Activated T-cell treated with anti-CD3 and anti-CD28 coated beads, Interleukin-2, amount 50 U/mL, for 48 hours (primary cell): ENCODE measurements at places on chromosomes 2 and 18.

DNA sequence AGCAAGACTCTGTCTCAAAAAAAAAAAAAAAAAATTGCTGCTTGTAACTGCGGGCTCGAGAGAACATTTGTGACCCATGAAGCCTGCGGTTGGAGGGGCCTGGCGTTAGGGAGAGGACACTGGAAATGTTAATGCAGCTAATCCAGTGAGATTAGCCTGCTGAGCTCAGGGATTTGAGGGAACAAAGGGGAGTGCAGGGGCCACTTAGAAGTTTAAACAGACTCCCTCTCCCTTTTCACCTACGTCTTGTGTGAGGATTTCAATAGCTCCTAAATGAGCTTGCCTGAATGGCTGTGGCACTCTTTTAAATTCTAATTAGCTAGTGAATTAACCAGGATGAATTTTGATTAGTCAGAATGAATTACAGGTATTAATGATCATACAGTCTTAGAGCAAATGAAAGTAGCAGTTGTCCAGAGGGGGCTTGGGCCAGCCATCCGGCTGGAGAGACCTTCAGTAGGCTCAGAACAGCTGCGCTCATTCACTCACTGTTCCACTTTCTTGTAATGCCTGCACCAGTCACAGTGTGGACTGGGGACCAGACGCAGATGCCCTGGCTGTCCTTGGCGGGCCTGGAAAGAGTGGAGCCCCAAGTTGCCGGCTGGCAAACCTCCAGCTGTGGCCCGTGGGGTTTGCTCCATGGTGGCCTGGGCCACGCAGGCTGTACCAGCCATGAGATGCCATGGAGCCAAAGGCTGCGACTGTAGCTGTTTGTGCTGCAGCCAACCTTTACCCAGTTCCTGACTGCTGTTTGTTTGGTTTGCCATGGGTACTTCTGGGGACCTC lies 20.8 kb downstream of the LDLRAD4 start:
- no peak for DNase-seq

DNA sequence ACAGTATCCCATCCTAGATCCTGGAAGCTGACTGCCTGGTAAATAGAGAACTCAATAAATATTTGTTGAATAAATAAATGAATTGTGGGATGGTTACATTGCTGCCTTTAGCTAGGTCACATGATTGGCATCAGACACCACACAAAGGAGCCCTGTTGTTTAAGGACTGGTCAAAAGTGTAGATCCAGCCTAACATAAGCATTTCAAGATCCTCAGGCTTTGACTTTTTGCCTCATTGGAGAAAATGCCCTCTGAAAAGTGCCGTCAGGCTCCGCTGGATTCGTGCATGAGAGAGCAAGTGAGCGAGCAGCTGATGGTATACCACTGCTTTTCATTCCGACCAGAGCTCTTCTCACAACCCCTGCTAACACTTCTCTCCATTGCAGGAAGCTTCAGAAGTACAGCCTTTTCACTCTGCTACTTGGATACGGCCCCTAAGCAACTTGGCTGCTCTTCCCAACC lies 1.3 kb upstream of the ZNF24 start:
- no peak for DNase-seq

DNA sequence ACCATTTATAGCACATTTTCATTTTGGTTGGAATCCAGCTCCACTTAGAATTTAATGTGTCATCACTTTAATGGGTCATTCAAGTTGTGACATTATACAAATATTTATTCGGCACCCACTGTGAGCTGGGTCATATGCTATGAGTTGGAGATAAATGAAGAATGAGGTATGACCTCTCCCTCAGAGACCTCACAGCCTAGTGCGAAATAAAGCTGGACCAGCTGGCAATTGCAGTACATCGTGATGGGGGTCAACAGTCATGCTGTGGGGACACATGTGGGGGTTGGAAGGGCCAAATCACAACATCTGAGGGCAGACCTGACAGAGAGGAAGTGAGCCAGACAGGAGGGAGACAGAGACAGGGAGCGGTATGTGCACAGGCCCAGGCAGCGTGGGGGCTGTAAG lies 175.4 kb downstream of the MAIP1 start:
- DNase-seq = no peak

GRCh38 chr2:72263043-72263775 lies 115.5 kb upstream of the CYP26B1 start:
- DNase-seq = no peak

GRCh38 chr2:38293152-38293865 lies 83.8 kb downstream of the ATL2 start:
- no peak for DNase-seq

DNA sequence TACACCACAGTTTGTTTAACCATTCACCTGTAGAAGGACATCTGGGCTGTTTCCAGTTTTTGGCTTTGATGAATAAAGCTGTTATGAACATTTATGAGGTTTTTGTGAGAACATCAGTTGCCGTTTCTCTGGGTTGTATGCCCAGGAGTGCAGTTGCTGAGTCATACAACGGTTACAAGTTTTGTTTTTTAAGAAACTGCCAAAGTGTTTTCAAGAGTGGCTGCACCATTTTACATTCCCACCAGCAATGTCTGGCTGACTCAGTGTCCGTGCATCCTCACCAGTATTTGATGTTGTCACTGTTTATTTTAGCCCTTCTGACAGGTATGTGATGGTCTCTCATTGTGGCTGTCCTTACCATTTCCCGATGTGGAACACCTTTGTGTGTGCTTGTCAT lies 48.0 kb upstream of the GPR17 start:
- DNase-seq = no peak

GRCh38 chr18:22452226-22452668 lies 34.5 kb upstream of the CTAGE1 start:
- DNase-seq = no peak

- DNase-seq = no peak
Observed at GRCh38 chr18:77020561-77020960, 112.0 kb downstream of the MBP start.

DNA sequence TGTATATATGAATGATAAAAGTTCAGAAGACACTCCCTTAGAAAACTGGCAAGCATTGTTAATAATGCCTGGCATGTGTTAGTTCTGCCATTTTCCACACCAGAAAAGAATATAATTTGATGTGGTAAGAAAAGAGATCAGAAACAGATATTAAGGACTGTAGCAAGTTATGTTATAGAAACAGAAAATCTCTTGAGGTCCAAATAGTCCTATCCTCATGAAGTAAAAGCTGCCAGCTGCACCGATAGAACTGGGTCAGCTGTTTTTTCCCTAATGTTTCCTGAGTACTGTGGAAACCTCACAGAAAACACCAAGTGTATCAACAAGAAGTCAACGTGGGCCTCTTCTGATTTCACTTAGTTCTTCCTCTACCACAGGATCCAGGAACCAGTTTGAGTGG lies 56.9 kb upstream of the SDC1 start:
- DNase-seq = no peak
